ENCODE measurements at places on chromosomes 3 and 15.

- no peak for DNase-seq
These were observed 248.9 kb upstream of the WNT5A start for GRCh38 chr3:55735976-55736375.

- no peak for DNase-seq
These were observed 24.7 kb downstream of the CHST14 start for GRCh38 chr15:40495516-40495915.

- no peak for DNase-seq
These were observed 31.1 kb upstream of the NR2E3 start for GRCh38 chr15:71779073-71779797.

DNA sequence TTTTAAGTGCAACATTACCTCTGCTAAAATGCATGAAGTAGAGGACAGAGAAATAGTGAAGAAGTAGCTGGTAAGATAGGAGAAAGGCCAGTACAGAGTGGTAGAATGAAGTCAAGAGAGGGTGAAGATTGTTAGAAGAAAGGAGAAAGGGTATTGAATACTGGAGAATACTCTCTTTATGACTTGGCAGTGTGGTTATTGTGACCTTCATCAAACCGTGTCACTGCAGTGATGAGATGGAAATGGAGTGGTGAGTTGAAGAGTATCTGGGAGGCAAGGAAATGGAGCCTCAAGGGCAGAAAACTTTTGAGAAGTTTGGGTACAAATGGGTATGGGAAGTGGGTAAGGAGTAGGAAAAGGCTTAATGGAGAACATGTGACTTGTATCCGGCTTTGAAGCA, 24.7 kb downstream of the MINDY2 start:
- DNase-seq: no peak

- DNase-seq: no peak
These were observed 38.8 kb upstream of the RNF7 start for GRCh38 chr3:141699324-141699723.

DNA sequence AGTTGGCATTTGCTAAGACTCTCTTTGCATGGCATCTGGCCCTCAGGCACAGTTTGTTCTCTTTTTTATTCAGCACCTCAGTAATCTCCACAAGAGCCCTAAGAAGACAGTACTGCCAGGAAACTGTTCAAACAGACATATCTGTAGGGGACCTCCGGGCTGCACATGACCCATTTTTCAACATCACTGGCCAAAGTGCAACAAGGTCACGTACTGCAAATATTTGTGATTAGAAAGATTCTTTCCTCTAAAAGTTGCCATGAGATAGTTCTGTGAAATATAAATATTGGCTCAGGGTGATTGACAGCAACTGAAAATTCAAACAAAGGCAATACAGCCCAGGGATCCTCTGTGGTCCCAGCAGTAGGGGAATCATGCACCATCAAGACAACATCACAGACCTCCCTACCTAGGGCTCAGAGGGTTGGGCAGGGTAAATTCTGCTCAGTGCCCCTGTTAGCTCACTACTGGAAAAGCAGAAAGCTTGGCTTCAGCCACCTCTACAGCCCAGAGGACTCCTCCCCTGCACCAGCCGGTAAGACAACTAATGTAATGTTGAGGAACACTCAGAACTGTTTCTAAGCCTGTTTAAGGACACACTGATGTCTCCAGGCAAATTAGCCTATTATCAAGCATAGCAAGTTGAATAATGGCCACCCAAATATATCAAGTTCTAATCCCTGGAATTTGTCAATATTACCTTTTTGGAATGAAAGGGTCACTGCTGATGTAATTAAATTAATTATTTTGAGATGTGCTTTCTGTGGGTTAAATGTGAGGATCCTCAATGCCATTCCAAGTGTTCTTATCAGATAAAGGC, 117.4 kb upstream of the LPP start:
- no peak for DNase-seq

DNA sequence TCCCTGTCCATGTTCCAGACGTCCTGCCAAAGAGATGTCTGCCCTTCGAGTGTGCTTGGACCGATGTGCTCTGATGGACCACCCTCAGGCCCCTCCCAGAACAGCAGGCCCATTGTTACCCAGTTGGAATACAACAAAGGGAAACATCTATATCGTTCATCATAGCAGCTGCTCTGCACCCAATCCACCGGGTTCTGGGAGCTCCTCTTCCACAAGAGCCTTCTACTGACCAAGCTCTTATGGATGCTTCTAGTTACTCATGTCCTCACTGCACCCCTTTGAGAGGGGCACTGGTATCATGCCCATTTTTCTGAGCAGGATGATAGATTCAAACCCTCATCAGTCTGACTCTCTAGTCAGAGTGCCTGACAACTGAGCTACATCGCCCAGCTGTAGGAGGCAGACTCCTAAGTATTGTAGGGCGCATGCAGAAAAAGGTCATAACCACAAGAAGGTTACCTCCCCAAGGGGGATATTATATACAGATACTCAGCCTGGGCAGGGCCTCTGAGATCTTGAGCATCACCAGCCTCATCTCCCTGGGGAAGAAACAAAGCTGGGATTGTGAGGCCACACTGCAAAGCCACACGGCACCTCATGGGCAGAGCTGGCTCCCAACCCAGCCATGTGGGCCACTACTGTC, at the start of gene SSUH2:
Gene SSUH2, minus strand, starts transcription at position 51 of the 643 bp plus-strand sequence. Its CDS starts 40 bp downstream, at position 11.
- no peak for DNase-seq

- no peak for DNase-seq
These were observed 307.7 kb upstream of the SEMA6D start for GRCh38 chr15:47409600-47409999.

DNA sequence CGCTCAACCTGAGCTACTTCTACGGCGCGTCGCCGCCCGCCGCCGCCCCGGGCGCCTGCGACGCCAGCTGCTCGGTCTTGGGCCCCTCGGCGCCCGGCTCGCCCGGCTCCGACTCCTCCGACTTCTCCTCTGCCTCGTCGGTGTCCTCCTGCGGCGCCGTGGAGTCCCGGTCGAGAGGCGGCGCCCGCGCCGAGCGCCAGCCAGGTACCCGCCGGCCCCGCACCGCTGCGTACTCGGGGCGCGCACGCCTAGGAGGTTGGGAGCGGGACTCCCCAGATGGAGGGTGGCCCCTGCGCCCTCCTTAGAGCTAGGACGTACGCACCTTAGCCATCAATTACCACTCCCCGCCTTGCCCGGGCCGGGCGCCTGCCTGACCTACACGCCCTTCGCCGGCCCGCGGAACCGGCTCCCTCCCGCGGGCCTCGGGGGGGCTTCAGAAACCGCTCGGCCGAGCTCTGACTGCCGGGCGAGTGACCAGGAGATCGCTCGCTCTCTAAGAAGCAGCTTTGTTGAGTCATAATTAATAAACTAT, 466 bp downstream of the NFKBIZ start:
- DNase-seq: peak; percentile 78

- DNase-seq: peak; percentile 78
These were observed 587 bp downstream of the PIGX start for GRCh38 chr3:196712514-196713413.

GRCh38 chr3:87320756-87321626, 44.6 kb upstream of the POU1F1 start:
- no peak for DNase-seq
